ENCODE measurements at places on chromosomes 1 and 21.
A peak's percentile ranks its signal among the peaks of the same experiment; 100 is the strongest.

GRCh38 chr1:167566766-167567165 is 13.2 kb upstream of the CREG1 start:
- no peak for DNase-seq

DNA sequence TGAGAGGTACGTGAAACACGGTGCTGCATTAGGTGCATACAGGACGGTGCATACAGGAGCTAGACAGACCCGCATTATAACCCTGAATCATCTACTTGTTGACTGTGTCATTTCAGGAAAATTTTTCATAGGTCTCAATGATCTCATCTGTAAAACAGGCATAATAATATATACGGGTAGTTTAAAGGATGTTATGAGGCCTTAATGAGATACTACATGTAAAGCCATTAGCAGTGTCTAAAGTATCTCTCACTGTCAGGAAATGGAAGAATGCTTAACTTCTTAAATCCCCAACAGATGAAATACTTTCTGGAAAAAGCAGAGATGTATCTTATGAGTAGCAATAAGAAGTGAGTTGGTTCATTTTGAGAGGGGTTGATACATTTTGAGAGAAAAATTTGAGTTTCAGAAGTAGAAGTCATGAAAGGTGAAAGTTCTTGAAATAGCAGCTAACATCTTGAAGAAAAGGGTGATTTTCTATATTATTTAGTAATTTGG is 669.6 kb downstream of the PTPRC start:
- DNase-seq: no peak

GRCh38 chr21:42148097-42148496 is 70.8 kb upstream of the ABCG1 start:
- no peak for DNase-seq

DNA sequence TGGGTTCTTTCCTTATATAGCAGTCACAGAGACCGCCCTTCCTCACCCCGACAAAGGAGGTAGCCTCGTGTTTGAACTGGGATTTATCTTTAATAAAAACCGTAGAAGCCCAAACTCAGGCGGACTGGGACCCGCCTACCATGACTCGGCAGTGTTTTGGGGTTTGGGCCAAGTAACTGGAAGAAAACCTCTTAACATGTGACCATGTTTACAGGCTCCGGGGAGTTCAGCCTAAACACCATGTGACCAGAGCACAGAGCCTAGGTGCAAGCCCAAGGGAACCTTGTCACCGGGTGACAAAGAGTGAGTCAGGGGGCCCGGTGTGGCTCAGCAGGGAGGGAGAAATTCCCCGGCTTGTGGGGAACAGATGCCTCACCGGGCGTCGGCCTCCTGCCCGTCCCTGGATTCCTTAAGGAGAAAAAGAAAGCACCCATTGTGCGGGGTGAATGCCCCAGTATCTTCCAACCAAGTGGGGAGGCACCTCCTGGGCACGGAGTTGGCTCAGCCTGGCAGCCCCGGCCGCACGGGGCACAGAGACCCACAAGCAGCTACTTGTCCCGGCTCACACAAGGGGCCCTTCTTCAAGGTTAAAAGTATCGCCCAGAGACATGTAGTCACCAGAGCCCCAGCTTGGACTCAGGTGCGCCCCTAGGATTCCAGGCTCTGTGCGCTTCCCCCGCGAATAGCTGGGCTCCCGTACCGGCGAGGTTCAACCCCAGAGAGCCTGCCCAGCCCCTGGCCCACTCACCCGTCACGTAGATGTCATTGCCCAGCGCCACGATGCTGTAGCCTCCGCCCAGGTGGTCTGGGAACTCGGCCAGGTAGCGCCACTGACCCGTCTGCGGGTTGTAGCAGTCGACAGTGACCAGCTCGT is 1.4 kb downstream of the KLHL21 start:
- peak; percentile 41 for DNase-seq

DNA sequence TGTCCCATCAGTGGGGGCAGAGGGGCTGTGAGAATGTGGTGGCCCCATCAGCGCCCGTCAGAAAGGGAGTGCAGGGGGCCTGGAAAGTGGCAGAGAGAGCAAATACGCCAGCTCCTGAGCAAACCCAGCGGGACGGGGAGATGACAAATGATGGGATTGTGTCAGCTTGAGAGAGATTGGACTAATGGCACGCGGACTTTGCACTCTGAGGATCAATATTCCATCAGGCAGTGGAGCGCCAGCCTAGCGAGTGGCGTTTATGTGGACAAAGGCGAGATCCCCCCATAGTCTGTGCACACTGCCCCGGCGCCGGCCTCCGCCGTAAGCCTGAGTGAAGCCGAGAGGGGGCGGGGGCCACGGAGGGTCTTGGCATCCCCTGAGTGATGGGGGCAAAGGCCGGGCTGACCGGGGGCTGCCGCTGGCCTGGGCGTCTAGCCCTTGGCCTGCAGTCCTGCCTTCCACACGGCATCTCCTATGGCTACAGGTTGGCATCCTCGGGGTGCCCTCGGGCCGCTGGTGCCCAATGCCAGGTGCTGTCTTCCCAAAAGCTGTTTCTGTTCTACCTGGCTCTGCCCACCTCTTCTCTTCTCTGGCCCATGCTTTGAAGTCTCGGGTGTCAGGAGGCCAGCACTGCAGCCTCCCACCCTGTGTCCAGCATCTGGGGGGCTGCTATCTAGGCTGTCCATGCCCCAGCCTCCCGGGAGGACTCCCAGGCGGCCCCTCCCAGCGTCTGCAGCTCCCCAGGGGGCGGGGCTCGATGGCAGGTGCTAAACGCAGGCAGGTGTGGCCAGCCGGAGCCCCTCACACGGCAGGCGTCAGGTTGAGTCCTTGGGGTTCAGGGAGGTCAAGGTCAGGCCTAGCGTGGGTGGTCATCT is 46.5 kb downstream of the PRDM16 start:
- DNase-seq: no peak

DNA sequence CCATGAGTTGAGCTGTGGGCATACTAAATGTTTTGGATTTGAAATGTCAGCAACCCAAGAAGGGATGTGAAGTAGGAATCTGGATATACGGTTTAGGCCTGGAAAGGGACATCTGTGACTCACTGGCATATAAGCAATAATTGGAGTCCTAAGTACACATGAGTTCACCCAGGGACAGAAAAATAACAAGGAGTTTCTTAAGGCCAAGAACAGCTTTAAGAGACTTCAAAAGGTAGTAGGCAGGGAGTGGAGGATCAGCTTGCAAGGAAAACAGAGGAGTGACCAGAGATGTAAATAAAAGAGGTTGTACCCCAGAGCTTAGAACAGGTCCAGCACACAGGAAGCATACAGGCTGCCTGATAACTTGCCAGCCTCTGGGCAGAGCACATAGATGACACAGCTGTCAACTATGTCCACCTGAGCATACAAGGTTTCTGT is 28.1 kb downstream of the TMEM50B start:
- peak; percentile 30 for DNase-seq

DNA sequence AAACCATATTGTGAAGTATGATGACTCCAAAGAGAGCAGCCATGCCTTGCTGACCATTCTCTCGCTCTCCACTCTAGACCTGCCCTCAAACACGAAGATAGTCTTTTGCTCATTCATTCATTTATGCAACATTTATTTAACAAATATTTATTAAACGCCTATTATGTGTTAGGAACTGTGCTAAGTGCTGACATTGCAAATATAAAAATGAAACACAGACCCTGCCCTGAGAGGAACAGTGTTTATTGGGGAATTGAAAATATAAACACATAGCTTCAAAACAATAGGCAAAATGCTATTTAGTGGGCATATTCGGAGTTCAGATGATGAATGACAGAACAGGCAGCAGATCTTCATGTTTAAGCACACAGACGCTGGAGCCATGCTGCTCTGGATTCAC is 213.6 kb downstream of the NUF2 start:
- no peak for DNase-seq
